Urinary bladder (tissue), 4 donors: ENCODE measurements at places on chromosomes 3 and 15. TPM values are rescaled to one million over a fixed set of nuclear protein-coding genes. Genes with fewer than 3 reads are reported as not detected.

Gene SH3GL3
- 8.9 TPM for total RNA-seq

DNA sequence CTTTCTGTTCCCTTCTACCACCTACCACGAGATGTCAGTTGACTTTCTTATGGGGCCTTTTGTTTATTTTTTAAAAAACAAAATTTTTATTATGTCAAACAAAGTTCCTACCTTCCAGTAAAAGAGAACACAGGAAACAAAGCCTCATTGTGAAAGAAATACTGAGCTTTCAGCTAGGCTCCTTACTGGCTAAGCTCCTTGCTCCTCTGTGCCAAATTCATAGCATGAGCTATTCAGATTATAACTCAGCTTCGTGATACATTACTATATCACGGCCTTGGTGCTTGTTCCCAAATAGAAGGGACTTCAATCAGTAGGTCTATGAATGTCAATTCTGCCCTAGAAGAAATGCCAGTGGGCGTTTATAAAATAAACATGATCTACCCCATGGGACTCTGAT, 145.8 kb upstream of the CHRM5 start:
- DNase-seq: no peak

- no peak for DNase-seq
Observed at GRCh38 chr3:66629982-66630368, 129.2 kb upstream of the LRIG1 start.

DNA sequence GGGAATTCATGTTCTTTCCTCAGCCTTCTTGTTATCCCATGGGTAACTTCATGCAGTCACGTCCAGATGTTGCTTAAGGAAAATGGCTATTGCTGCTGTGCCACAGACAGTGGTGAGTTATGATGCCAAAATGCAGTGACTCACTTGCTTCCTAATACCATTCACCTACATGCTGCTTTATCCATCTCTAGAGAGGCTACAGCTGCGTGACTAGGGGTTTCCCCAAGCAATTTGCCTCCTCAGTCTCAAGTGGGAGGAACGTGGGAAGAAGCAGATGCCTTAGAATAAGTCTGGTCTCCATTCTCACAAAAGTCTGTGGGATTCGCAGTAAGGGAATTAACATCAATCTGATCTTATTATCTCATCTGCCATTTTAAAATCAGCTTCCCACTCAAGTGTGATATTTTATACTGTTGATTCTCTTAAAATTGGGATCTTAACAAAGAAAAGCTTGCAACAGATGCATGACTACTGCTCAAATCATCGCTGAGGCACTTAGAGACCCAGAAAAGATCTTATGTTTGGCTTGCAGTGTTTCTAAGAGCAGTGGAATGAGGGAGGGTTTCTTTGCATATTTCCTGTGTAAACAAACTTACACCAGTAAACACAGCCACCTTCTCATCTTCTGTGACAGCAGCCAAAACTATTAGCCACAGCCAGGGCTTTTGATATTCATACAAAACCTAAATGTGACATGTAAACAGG, 62.0 kb upstream of the ACP3 start:
- DNase-seq: no peak
